ENCODE measurements at places on chromosomes 13 and 19.

DNA sequence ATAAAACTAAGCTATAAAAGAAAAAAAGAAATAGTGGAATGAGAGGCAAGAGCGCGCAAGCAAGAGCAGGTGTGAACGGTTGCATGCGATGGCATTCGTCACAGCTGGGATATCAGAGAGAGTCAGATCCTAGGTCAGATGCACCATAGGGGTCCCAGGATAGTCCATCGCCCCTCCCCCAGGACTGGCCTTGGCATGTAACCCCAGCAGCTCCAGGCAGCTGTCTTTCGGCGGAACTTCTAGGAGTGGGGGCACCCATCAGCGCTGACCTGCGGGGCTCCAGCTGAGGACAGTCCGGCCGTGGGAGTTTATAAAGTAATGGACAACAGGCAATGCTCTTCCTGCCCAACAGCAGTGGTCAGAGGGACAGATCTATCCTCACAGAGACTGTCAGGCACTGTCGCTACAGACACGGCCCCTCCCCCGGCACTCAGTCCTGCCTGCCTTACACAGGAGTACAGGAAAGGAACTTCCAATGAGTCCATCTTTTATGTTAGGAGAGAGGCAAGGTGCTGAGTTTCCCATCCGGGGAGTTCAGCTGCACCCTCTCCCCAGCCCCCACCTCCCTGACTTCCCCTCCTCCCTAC is 1.4 kb downstream of the SIAH3 start:
- DNase-seq, result peak; percentile 10

- DNase-seq, result no peak
Measured at GRCh38 chr13:77222000-77222690, 104.7 kb downstream of the MYCBP2 start.

- DNase-seq, result no peak
Measured at GRCh38 chr13:78655906-78656305, 3.0 kb downstream of the OBI1 start.

DNA sequence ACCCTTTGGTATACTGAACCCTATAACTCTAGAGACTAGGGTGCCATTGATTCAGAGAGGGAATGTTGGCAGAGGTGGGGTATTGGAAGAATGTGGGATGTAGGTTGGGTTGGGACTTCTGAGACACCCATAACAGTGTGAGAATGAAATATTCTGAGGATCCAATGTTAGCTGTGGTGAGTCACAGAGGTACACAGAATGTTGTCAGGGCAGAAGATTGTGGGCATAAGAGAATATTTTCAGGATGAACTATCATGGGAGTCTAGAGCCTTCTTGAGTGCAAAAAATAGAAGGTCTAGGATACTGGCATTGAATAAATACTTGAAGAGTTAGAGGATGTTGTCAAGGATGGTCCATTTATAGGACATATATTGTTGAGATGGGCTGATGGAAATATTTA is 9.0 kb downstream of the KLK13 start:
- DNase-seq, result no peak

GRCh38 chr19:2982561-2982960 is 5.2 kb downstream of the TLE6 start:
- no peak for DNase-seq

DNA sequence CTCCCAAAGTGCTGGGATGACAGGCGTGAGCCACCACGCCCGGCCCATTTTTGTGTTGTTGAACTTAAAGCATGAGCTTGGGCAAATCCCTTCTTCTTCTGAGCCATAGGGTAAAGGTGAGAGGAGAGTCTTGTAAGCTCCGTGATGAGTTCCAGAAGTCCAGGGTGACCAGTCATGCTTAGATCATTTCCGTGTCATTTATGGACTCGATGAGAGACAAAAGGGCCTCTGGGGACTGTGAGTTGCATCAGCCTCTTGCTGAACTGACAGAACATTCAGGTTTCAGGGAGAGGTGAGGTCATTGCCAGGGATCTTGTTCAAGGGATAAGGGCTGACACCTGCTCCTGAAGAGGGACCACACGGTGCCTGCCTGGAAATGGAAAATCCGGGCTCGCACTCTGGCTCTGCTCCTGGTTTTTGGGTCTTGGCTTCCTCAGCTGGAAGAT is 53.6 kb downstream of the GADD45B start:
- DNase-seq, result no peak

- no peak for DNase-seq
Measured at GRCh38 chr13:79663435-79663834, 182.5 kb downstream of the NDFIP2 start.

- DNase-seq, result no peak
Measured at GRCh38 chr13:80712026-80712425, 371.1 kb upstream of the SPRY2 start.
